Activated CD8-positive, alpha-beta memory T cell treated with anti-CD3 and anti-CD28 coated beads for 48 hours (primary cell): ENCODE measurements at places on chromosomes 2 and 18.

DNA sequence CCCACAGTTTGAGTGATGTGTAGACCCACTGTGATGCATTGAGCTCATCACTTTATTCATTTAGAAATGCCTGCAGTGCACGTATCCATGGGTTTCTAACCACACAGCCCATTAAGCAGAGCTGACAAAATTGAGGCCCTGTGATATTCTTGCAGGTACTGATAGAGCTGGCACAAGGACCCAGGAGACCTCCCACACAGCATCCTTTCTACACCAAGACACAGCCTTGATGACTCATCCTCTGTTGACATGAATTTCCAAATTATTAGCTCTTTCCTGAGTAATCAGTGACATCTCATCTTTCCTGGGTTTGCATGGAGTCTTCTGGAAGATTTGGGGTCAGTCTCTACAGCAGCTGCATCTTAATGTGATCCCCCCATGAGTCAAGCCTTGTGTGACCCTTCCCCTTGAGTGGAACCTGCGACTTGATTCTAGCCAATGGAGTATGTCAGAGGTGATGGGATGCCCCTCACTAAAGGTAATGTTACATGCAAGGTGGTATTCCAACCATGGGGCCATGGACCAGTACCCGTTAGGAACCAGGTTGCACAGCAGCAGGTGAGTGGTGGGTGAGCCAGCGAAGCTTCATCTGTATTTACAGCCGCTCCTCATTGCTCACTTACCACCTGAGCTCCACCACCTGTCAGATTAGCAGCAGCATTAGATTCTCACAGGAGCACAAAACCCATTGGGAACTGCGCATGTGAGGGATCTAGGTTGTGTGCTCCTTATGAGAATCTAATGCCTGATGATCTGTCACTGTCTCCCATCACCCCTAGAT, 181.1 kb upstream of the ARL4C start:
- no peak for DNase-seq

GRCh38 chr18:43526426-43527145, 249.3 kb upstream of the SYT4 start:
- no peak for DNase-seq

- no peak for DNase-seq
Observed at GRCh38 chr2:129757366-129757914, 222.0 kb upstream of the RAB6C start.

DNA sequence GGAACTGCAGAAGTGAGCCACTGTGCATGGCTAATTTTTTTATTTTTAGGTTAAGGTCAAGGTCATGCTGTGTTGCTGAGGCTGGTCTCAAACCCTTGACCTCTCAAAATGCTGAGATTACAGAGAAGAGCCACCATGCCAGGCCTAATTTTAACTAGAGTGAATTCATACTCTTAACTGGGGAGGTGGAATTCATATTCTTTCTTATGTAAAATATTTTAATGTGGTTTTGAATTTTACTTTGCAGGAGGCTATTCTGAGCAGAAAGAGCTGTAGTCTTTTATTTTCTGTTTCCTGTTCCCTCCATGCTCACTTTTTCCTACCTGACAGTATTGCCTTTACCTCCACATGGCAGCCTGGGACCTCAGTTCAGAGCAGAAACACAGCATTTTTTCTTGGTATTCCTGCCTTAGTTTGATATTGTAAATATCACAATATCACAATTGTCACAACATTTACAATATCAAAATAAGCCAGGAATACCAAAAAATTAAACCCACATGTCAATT, 37.1 kb upstream of the CCNYL1 start:
- DNase-seq, result no peak

DNA sequence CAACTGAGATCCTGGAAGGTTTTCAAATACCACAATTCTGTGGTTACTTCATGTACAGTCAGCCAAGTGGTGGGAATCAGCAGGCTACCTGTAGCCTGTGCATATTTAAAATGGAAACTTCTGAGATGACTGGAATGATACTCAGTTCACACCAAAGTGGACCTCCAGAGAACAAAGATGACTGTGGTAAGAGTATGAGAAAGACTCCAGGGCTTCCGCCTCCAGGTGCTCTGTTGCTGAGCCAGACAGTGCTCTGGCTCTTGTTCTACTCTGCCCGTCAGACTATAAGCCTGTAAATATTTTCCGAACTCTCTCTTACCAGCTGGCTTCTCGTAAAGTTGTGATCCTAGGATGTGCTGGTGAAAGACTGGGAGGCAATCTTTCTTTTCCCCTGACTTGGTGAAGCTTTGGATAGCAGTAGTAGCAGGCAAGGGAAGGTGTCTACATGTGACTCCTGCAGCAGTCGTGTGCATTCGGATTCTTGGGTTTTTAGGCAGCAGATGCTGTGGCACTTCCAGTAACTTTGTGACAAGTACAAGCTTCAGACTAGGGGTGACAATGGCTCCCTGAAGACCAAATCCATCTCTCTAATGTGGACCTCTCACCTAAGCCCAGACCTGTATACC, 23.1 kb downstream of the ST3GAL5 start:
- no peak for DNase-seq
